ENCODE measurements at places on chromosomes 1 and 21.

DNA sequence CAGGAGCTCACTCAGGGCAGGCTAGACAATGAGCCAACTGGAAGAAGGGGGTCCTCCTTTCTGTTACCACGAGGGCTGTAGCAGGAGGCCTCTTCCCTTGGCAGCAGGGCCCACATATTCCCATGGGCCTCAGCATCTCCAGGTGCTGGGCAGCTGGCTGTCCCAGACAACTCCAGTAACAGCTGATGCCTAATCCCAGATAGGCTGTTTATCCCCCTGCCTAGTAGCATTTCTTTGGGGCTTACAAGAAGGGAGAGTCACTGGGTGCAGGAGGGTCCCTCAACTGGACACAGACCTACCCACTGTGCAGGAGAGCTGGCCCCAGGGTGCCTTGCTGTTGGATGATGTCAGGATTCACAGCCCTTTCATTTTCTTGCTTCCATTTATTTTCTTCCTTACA lies 278.2 kb downstream of the DSCAM start:
- no peak for DNase-seq

GRCh38 chr1:14842361-14842760 lies 243.9 kb downstream of the KAZN start:
- DNase-seq: no peak

DNA sequence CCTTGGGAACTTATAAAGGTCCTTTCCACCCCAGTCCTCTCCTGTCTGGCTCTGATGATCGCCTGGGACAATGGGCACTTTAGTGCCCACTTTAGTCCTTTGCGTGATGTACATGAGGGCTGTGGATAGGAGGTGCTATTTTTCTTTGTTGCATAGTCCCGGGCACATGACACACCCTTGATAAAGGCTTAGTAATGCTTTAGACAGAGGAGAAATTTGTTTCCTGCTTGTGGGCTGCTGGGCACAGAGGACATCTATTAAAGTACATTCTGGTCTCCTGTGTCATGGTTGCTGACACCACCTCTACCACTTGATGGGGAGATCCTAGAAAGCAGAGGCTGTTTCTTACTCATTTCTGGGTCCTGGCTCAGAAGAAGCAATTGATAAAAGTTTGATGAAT lies 5.4 kb upstream of the KNCN start:
- DNase-seq: no peak

- DNase-seq: no peak
These were observed 659.2 kb upstream of the PLXNA2 start for GRCh38 chr1:208903251-208903905.

GRCh38 chr21:44301961-44302406 lies 2.1 kb downstream of the PFKL start:
- DNase-seq: no peak

DNA sequence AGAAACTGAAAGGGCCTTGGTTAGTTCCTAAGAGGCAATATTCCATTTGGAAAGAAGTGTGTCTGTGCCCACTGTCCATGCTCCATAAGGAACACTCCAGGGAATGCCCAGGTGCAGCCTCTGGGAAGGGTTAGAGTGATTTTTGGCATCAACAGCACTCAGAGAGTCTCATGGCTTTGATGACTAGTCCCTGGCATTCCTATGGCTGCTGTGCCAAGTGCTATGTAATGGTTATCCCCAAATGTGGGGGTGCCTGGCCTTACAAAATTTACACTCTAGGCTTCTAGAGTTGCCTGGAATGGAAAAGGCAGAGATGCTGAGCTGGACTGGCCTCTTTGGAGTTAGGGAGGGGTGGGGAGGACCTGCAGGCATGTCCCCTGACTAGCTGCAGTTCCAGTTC lies 75.0 kb upstream of the BCAR3 start:
- no peak for DNase-seq

- no peak for DNase-seq
These were observed 72.3 kb upstream of the PALMD start for GRCh38 chr1:99573431-99574217.

DNA sequence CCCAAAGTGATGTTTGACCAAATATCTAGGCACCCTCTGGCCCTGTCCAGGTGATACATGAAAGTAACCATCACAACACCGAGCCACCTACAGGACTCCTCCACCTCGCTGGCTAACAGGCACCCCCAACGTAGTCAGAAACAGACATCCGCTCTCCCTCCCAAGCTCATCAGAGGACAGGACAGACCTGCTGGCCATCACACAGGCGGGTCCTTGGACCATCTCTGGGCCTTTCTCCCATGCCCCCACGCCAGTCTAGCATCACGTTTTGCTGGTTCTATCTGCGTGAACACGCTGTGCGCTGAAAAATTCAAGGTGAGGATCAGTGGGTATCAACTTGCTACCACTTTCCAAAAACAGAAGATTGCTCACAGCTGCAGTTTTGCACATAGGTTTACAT lies 21.4 kb upstream of the ADARB1 start:
- DNase-seq: no peak

DNA sequence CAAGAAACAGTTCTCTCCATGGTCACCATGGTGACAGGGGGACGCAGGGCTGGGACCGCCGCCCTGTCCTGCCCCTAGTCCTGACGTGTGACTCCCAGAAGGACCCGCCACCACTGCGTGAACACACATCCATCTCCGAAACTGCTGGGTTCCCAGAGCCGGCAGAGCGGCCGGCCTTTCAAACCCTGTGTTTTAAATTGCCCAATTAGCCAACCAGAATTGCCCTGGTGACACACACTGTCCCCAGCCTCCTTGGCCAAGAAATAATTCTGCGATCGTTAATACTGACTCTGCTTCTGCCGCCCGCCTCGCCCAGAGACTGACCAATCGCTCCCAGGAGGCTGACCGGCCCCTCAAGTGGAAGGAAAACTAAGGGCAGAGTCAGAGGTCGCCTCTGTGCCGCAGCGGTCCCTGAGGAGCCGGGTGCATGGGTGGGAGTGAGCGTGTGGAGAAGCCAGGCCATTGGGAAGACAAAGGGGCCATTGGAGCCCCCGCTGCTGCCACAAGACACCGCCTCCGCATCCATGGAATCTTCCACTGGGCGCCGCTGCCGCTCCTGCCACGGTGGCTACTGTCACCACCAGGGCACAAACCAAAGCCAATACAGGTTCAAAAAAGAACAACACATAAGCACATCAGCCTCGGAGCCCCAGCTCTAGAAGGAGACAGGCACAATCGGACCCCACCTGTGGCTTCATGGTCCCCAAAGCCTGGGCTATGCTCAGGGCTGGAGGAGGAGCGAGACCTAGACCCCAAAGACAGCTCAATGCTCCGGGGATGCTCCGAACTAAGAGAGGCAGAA lies 273.2 kb downstream of the NPHP4 start:
- DNase-seq: no peak

DNA sequence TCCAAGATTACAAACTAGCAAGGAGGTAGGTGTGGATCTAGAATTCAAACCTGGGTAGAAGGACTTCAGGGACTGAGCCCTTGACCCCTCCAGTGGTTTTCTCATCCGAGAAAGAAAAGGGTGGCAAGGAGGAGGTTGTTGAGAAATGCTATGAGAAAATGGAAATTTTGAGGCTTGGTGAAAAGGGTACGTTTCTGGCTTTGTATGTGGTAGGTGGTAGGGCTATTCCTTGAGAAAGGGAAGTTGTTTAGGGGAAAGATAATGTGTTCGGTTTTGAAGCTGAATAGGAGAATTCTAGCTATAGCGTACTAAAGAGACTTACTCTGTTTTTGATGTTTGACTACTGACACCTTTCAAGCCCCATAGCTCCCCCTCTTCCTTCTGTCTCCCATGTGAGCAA lies 133.8 kb downstream of the CNIH3 start:
- DNase-seq: no peak

GRCh38 chr1:94621395-94621794 lies 79.8 kb upstream of the F3 start:
- no peak for DNase-seq

DNA sequence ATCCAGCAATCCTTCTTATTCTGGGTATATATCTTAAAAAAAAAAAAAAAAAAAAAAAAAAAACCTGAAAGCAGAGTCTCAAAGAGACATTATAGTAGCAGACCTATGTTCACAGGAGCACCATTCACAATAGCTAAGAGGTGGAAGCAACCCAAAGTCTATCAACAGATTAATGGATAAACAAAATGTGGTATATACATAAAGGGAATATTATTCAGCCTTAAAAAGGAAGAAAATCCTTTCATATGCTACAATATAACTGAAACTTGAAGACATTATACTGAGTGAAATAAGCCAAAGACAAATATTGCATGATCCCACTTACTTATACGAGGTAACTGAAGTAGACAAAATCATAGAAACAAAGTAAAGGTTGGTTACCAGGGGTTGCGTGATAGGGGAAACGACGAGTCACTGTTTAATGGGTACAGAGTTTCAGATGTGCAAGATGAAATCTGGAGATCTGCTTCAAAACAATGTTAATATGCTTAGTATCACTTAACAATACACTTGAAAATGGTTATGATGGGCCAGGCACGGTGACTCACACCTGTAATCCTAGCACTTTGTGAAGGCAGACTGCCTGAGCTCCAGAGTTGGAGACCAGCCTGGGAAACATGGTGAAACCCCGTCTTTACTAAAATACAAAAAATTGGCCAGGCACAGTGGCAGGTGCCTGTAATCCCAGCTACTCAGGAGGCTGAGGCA lies 29.5 kb downstream of the PIK3R3 start:
- DNase-seq: no peak

DNA sequence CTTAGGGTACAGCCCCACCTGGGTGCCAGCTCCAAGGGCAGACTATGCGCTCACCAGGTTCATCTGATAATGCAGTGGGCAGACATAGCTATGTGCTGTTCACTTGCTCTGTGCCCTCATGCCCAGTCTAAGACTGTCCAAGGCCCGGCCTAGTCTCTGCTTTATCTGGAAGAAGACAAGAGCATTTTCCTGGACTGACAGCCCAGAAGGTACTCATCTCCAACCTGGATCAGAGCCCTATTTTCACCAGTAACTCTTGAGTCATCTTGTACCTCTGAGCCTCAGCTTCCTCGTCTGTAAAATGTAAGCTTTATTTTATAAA lies 28.5 kb upstream of the LRRC8C start:
- DNase-seq: no peak

DNA sequence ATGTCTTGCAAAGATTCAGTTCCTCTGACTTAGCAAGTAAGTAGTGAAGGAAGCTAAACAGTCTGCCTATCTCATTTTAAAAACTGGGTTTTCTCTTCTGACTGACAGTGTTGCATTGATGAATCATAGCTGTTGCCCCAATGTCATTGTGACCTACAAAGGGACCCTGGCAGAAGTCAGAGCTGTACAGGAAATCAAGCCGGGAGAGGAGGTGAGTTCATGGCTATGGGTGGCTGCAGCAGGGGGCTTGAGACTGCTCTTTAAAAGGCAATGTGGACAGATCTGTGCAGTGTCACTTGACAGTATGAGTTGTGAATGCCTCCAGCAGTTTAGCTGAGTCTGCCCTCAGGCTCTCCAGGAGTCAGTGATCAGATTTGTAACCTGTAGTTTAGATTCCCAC lies 46.6 kb downstream of the SMYD2 start:
- no peak for DNase-seq

GRCh38 chr1:220770245-220770913 lies 16.3 kb upstream of the MTARC1 start:
- no peak for DNase-seq

DNA sequence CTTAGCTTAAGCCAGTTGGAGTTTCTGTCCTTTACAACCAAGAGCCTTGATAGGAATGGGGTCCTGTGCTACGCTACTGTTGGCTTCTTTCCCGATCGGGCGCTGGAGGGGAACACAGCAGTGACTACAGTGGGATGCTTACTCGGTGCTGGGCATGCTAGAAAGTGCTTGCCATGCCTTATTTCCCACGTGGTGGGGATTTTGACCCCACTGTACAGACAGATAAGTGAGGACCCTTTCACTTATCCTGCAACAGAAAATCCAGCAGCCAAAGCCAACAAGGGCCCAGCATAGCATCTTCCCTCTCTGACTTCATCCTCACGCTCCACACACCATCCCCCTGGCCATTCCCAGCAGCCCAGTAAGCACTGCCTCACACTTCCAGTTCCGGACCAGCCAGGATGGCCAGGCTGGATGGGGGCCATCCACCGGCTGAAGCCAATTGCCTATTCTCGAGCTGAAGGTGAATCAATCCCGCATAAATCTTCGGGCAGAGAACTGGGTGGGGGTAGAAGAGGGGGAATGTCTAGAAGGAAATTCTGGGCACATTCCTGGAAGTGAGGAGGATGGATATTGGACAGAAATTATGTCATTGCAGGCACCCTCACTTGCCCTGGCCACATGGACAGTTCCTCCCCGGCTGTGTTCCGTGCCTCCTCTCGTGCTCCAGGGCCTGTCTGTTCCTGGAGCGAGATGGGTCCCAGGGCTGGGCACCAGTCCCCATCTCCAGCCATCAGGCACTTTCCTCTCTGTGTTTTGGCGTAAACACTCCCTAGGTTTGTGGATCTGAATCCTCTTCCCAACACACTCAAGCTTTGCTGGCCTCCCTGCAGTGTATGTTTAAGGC lies 2.0 kb upstream of the ABCG1 start:
- no peak for DNase-seq

DNA sequence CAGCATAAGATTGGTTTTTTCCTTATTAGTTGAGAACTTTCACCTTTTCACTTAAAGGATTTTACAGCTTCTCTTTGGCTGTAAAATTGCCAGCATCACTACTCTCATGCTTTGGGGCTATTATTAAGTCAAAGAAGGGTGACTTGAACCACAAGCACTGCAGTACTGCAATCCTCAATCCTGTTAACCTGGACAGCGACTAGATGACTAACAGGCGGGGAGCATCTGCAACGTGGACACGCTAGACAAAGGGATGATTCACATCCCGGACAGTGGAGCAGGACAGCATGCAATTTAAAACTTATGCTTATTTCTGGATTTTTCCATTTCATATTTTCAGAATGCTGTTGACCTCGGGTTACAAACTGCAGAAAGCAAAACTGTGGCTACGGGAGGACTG lies 8.1 kb downstream of the ARV1 start:
- no peak for DNase-seq

- DNase-seq: no peak
These were observed 227.9 kb downstream of the KCNT2 start for GRCh38 chr1:196380316-196380715.

DNA sequence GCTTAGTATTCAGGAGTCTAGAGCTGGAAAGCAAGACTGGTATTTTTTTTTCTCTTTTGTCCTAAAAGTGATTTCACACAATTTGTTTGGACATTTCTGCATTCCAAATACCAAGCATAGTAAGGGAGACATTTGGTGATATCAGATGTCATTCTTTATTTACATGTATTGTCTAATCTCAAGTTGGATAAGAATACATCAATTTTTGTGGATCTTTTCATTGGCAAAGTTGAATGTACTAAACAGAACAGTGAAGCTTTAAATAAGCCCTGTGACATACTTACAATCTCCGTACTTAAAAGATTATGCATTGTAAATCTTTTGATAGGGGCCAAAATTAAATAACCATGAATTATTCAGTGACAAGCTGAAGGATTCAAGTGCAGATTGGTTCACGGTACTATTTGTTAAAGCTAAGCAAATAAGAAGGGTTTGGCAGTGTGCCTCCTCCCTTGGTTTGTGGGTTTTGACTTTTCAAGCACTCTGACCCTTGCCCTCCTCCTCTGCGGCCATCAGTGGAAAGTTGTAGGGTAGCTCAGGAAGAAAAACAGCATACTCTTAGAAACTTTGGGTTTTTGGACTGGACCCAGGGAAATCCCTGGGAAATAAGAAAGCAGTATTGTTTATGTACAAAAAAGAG lies 663.7 kb downstream of the ADGRL2 start:
- DNase-seq: no peak
